ENCODE measurements at places on chromosomes 1 and 21.

DNA sequence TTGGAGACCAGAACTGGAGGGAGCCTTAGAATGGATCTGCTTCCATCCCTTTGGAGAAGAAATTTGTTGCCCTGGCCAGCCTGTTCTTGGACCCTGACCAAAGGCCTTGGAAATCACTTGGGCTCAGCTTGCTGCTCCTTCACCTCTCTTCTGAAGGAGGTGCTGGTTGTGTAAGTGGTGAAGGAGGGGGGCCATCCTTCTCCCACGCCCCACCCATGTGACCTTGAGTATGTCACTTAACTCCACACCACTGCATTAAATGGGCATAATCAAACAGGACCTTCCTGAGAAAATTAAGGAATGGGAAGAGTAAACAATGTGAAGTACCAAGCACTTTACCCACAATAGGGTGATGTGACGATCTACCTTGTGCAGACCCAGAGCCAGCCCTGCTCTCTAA is 68.3 kb upstream of the GJB5 start:
- DNase-seq, result no peak

DNA sequence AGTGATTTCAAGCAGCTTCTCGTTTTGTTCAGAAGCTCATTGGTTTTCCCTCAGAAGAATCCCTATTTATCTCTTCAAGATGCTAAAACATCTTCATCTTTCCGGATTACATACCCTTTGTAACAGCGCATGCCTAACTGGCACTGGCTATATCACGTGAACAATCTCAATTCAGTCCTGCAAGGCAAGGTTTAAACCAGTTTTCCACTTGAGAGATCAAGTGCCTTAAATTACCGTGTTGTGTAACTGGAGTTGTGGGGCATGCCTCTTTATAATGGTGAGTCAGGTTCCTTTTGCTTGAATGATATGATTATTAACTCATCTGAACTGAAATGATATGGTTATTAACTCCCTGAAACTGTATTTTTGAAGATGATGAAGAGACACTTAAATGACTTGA is 11.0 kb upstream of the ZFP69B start:
- no peak for DNase-seq

GRCh38 chr1:77605246-77606026 is 77.0 kb downstream of the ZZZ3 start:
- no peak for DNase-seq

- DNase-seq, result no peak
Measured at GRCh38 chr1:3463013-3463385, 8.5 kb downstream of the ARHGEF16 start.

- no peak for DNase-seq
Measured at GRCh38 chr1:50268049-50268448, 155.2 kb downstream of the DMRTA2 start.

DNA sequence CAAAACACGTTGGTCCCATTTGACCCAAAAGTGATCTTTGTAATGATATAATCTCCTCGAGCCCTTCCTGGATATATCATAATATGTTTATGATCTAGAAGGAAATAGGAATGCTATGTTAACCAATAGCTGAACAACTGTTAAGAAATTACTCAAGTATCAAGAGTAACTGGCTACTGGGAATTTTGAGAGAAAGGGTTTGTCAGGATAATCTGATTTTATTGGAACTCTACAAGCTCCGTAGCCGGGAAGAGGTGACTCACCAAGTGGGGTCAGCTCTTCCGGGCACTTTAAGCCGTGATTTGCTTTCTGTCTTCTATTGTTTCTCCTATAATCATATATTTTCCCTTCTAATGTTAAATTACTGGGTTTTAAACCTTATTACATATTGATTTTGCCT is 250.5 kb upstream of the POGK start:
- DNase-seq, result no peak

- no peak for DNase-seq
Measured at GRCh38 chr1:76949503-76949902, 82.2 kb downstream of the ST6GALNAC5 start.

DNA sequence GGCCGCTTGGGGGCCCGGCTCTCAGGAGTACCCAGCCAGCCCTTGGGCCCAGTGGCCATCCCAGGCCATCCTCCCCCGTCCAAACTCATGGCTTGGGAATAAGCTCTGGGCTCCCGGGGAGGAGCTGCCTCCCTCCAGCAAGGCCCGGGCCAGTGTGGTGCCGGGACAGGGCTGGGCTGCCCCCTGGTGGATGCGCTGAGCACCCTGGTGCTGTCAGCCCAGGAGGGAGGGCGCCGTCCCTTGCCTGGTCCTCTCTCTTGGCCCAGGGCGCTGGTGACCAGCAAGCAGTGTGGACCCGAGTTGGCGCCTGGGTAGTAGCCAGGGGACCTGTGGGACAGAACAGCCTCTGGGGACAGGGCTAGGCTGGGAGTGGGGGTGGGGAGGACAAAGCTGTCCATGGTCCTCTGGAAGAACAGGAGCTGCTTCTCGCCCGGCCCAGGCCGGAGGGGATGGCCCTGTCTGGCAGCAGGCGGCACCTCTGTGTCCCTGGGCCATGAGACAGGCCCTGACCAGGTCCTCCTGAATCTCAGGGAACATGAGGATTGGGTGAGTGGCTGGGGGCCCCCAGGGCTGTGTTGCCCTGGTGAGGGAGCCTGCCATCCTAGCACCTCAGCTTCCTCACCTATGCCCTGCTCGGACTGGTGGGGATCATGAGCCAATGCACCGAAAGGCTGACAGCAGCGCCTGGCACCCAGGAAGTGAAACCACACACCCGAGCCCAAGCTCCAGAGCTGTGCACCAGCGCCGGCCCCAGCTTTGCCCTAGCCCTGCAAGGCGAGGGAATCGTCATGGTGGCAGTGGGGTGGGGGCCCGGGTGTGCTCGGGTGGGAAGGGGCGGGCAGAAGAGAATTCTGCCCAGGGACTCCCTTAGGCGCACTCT is 9.4 kb downstream of the MORN1 start:
- peak; percentile 80 for DNase-seq

GRCh38 chr1:41983451-41983850 is 64.7 kb upstream of the HIVEP3 start:
- no peak for DNase-seq

DNA sequence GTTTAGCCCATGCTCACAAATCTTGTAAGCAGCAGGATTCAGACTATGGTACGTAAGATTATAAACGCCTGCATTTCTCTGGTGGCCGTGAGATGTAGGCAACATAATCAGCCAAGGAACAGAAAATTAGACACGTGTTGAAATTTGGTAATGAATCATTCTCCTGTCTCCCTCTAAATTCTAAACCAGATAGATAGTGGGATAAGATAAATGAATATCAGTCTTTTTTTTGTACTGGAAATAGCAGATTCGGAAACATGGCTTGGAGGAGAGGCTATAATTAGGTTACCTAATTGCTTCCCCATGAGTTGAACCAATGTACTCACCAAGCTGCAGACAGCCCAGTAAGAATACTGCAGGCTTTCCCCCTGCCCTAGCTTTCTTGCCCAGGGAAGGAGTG is 172.3 kb downstream of the TGFB2 start:
- no peak for DNase-seq

- DNase-seq, result no peak
Measured at GRCh38 chr1:176989023-176989422, 175.5 kb downstream of the ASTN1 start.

DNA sequence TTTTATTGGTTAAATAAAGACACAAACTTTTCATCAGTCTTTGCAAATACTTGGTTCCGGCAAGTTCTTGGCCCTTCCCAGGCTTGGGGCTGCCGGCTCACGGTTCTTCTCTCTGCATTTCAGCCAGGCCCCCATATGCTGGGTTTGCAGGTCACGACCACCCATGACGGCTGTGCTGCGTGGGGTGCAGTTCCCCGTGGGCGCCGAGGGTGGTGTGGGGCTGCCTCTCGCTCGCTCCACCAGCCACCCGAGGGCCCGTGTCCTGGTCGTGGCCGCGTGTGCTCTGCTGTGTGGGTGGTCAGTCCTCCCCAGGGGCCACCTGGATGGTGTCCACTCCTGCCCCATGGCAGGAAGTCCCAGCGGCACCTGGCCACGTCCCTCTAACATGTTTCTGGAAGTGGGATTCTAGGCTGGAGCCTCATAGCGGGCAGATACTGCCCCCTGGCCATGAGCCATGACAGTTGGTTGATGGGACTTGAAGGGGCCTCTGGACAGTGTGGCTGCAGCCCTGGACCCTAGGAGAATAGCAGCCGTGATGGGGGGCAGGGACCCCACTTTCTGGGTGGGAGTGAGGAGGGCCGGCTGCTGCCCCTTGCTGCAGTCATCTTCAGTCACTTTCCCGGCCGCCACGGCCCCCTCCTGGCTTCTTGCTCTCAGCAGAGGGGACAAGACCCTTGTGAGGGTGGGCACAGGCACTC is 46.3 kb downstream of the SKI start:
- no peak for DNase-seq

DNA sequence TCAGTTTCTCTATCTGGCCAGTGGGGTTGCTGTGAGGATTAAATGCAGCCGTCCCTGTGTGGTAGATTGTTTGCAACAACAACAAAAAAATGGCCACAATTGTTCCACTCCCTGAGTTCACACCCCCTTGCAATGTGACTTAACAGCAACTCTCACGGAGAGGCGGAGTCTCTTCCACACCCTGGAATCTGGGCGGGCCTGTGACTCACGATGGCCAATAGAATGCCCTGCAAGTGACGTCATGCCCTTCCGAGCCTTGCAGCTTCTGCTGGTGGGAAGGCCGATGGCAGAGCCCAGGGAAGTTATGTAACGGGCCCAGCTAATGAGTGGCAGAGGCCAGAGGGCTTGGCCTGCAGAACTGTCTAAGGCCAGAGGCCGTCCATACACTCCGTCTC is 87.9 kb downstream of the RIPK4 start:
- DNase-seq, result no peak

GRCh38 chr1:58047265-58047858 is 499.2 kb downstream of the OMA1 start:
- DNase-seq, result peak; percentile 24

- DNase-seq, result no peak
Measured at GRCh38 chr1:169928438-169929209, 34.9 kb upstream of the SCYL3 start.

GRCh38 chr1:222920169-222920568 is 105.3 kb downstream of the DISP1 start:
- DNase-seq, result no peak

DNA sequence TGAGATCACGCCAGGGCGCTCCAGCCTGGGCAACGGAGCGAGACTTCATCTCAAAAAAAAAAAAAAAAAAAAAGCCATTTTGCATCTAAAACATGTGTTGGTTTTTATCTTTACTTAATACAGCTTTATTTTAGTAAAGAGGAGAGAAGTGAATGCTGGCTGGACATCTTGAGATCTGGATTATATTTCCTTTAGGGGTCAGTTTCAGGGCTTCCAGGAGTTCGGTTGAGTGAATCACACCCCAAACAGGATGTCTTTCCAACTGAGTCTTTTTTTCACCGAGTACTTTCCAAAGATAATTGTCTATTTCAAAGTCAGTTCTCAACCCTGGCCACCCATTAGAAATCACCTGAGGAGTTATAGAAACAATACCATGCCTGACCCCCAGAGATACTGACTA is 16.6 kb upstream of the IPP start:
- no peak for DNase-seq

DNA sequence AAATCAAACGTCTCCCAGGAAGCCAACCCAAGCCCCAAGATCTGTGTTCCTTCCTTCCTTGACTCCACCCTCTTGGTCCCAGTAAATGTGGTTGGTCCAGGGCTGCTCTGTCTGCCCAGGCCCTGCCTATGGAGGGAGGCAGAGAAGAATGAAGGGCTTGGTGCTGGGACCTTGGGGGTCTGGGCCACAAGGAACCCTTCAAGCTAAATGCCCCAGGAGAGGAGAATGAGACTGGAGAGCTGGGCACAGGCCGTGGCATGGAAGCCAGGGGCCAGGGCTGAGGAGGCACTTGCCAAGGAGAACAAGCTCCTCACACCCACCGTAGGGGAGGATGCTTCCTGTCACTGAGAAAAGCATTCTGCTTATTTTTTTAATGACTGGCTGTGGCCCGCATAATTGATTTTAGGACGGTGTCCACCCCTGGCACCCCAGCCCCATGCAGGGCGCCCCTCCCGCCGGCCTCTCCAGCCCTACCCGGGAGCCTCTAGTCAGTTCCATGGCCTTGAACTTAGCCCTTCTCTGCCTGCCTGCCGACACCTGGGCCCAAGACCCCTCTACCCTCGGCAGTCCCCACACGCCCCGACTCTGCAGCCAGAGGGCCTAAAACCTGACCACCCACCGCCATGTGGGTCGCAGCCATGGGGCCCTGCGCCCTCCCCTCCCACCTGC is 889 bp downstream of the CLEC20A start:
- DNase-seq, result no peak

DNA sequence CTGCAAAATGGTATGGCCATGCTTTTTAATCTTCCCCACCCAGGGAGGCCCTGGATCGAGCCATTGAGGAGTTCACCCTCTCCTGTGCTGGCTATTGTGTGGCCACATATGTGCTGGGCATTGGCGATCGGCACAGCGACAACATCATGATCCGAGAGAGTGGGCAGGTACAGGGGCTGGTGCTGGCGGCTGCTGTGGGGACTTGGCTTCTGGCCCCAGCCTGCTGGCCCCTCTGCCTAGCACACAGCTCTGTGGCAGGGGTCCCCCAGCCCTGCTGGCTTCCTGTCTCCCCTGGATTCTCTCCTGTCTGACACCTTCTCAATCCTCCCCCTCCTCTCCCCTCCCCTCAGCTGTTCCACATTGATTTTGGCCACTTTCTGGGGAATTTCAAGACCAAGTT is 72.4 kb downstream of the PIK3CD start:
- DNase-seq, result no peak

- no peak for DNase-seq
Measured at GRCh38 chr1:4689271-4689935, 35.0 kb downstream of the AJAP1 start.

GRCh38 chr1:181390410-181391077 is 92.8 kb upstream of the CACNA1E start:
- DNase-seq, result no peak

- no peak for DNase-seq
Measured at GRCh38 chr1:6299557-6300165, 38.8 kb upstream of the GPR153 start.

DNA sequence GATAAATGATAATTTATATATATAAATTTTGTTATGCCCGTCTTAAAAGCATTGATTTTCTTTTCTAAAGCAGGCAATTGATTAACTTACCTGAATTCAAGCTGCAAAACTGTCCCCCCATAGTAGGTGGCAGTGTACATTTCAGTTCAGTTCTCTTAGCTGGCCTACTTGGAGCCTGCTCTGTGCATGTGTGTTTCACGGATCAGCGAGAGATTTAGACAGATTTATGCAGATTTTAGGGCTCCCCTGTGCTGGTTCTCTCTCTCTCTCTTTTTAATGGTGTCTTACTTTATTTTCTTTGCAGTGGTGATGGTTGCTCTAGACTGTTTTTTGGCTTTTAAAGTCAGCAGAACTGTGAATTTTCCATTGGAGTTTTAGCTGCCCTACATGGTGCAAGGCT is 30.7 kb downstream of the CLIC4 start:
- DNase-seq, result no peak

GRCh38 chr1:21655748-21656147 is 13.4 kb downstream of the RAP1GAP start:
- no peak for DNase-seq

GRCh38 chr1:12407050-12407961 is 177.5 kb downstream of the VPS13D start:
- no peak for DNase-seq
